ENCODE measurements at places on chromosomes 2 and 18. TPM values are rescaled to one million over a fixed set of nuclear protein-coding genes. Genes with fewer than 3 reads are reported as not detected.
A peak's percentile ranks its signal among the peaks of the same experiment; 100 is the strongest.

GRCh38 chr18:44627280-44627679, 53.4 kb upstream of the SETBP1 start:
- peak; percentile 24 for DNase-seq

DNA sequence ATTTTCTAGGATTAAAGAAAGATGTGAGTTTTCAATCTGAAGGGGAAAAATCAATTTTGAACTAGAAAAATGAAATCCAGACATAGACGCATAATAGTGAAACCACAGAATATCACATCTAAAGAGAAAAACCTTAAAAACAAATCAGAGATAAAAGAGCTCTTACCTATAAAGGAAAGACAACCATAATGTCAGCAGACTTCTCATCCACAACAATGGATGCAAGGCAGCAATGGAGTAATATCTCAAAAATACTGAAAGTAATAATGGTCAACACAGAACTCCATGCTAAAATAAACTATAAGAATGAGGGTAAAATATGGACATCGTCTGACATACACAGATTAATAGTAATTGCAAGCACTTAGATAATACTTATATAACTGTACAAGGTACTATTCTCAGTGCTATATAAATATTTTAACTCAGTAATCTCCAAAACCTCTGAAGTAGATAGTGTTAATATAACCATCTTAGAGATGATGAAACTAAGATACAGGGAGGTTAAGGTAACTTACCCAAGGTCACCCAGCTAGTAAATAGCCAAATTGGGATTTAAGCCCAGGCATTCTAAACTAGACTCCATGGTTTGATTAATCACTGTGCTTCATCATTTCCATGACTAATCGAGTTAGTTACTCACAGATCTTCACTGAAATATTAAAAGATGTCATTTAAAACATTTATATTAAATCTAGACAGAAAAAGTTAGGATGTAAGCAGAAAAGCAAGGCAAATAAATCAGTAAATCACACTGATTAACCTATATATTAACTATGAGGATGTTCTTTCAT, 89.4 kb upstream of the SPTBN1 start:
- DNase-seq = no peak

DNA sequence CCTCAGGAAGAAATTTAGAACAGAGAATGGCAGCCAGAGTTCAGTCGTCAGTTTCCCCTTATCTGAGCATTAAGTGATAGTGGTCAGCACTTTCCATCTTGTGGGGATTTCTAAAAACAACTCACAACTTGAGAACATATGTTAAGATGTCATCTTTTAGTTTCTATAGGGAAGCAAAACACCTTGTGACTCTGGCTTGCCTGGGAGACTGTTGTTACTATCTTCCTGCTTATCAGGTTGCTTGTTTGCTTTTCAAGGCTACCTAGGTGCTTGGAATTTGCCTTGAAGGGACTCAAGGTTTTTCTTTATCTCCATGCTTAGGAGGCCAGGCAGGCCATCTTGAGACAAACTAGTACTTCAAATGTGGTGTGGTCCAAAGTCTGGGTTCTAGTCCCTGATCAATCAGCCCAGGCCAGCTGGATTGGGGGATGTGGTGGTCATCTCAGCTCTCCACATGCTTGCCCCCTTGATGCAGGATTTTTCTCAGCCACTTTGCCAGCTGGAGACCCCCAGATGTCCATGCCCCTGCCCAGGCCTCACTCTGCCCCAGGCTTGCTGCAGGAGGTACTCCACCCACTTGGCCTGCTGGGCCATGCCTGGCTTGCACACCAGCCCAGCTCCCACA, 125.9 kb downstream of the LYPD1 start:
- no peak for DNase-seq

GRCh38 chr2:43331422-43331821, 105.0 kb upstream of the ZFP36L2 start:
- no peak for DNase-seq

GRCh38 chr2:184646593-184646992, 48.3 kb downstream of the ZNF804A start:
- no peak for DNase-seq

DNA sequence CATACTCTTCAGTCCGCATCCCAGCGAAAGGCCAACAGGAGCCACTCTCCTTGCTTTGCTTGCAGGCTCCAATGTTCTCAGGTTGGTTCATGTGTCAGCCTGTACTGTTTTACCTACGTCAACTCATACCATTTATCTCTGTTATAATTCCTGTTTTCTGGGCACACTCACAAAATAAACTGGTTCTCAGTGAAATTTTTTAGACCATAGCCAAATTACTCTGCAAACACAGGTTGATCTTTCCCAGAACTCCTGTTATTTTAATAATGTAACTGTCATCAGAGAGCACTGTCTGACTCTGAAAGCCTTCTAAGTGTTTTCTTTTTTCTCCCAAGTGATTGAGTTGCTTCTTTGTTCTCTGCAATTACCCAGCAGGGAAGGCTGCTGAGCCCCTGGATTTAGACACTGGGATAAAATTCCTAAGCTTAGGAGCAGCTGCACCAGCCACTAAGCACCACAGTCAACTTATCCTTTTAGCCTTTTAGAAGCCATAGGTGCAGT, 111.6 kb upstream of the PIEZO2 start:
- DNase-seq = no peak

The SDC1 gene
- 1,305 TPM for total RNA-seq

The MYO3B gene
- total RNA-seq = 2.6 TPM

The UCN gene
- total RNA-seq = 0.14 TPM

All from foreskin keratinocyte (primary cell).